ENCODE measurements at places on chromosomes 7 and 10.

GRCh38 chr10:126731610-126731990 is 61.1 kb upstream of the C10orf90 start:
- DNase-seq = no peak

DNA sequence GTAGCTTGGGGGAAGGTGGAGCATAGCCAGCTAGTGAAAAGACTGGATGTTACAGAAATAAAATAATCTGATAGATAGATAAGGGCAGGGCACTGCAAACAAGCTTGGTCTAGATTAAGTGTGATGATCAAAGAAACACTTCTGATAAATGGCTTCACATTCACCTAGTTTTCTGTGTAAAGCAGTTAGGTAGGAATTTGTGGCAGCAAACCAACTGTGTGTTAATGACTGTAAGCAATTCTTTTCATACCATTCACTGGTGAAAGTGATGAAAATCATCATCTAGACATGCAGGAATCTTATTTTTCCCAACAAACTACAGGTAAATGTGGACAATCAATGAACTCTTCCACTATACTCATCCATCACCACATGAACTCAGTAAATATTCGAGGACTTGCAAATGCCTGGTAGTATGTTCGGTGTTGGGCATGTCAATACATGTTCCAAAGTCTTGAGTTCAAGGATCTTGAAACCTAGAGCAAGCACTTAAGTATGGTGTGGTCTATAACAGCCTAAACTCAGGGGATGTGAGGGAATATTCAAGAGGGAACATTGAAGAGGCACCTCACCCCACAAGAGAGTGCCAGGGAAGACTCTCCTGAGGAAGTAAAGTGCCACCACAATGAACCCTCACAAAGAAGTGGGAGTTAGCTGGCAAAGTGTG is 20.5 kb downstream of the PON3 start:
- DNase-seq = no peak

DNA sequence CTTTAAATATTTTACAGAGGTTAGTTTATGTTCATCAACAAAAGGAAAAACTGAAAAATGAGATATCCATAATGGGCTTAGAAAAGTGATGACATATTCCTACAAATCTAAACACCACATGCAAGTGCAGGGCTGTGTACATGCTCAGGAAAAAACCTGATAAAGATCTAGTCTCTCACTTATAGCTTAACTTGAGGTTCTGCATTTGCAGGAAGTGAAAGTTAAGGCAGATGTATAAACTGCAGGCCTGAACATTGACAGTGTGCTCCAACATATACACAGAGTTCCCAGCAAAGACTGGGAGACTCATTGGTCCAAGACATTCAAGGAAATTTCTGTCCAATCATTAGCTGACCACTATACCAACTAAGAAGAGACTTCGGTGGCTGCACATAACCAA is 63.8 kb upstream of the RET start:
- no peak for DNase-seq

DNA sequence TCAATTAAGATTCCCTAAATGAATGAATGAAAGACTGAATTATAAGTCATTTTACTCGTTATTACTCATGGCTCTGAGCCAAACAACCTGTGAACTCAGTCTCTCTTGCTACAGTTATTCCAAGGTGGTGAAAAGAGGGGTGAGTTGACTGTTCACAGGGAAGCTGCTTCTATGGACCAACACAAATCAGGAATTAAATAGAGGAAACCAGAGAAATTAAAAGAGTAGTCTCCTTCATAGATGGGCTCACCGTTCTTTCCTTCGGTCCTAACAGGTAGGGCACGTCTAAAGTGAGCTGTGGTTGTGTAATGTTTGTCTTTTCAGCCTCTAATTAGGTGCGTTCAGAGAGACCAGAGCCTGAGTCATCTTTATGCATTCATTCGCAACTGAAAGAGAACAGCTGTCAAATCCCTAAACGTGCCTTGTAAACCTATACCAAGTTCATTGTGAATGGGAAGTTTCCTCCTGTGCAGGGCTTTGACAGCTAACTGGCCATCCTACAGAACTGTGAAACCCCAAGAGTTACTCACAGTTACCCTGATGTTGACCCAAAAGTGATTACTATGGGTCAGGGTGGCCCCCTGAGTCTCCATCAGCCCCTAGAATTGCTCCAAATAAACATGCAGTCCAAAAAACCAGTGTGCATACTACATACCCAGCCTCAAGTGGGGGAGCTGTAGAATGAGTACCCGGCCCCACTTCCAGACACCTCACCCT is 18.2 kb upstream of the C10orf53 start:
- no peak for DNase-seq

DNA sequence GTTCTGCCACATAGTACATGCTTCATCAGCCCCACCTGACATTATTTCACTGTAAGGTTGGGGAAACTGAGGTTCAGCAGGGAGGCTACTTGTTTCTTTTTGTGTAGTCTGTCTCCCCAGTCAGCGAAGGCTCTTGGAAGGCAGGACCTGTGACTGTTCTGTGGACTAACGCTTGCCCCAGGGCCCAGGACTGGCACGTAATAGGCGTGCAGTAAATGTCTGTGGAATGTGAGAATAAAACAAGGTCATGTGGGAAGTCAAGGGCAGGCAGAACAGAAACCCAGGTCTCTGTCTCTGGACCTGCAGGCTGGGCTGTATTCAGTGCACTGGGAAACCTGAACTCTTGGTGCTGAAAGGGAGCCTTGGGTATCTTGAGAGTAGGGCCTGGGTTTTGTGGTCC is 168.7 kb downstream of the RPS24 start:
- no peak for DNase-seq

- DNase-seq = no peak
Observed at GRCh38 chr10:80081801-80082750, 3.6 kb downstream of the TMEM254 start.

DNA sequence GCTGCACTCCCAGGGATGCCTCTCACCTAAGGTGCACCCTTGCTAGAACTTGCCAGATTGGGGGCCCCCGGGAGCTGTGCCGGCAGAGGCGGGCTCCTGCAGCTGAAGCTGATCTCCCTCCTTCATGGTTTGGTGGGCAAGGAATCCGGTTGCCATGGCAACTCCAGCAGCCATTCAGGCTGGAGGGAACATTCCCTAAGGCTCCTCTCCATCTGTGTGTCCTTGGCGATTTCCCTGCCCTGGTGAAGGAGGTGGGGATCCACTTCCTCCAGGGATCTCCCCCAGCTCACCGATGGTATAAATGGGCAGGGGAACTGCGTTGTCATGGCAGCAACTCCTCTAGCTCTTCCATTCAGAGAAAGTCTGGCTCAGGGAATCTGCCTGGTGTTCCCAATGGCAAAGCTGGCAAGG is 49.6 kb upstream of the GPR158 start:
- DNase-seq = peak; percentile 4

- DNase-seq = peak; percentile 82
Observed at GRCh38 chr7:10802526-10802925, 171.1 kb upstream of the PHF14 start.

DNA sequence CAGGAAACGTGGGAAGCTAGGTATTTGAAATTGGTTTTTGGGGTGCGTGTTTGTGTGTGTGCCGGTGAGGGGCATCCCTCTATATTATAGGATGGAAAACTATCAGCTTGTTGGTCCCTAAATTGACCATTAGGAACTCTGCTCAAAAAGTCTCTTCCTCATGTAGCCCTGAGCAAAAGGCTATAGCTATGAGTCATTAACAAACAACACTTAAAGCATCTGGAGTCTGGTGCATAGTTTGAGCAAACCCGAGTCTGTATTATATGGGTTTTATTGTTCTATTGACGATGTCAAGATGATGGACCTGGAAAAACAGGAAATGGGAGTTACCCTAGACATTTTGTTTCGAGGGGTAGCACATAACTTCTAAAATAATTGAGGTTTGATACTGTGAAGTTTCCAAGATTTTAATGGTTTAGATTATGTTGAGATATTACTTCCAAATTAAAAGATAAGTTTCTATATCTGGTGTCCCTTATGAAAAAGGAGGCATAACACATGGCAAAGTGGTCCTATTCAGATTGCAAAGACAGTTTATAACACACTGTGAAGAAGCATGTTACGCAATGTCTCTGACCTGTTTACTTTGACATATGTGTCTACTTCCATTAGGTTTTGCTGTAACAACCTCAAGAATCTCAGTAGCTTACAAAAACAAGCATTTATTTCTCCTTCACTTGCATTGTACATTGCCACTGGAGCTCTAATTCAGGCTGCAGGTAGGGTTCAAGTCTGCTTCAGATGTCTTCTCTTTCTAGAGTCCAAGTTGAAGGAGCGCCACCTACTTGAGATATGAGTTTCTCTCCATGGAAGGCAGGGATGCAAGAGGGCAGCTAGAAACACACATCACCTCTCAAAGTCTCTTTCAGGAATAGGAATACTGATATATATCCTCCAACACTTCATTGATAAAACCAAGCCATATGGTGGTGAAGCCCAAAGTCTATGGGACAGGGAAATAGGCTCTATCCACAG is 357.7 kb downstream of the PHF14 start:
- DNase-seq = no peak

DNA sequence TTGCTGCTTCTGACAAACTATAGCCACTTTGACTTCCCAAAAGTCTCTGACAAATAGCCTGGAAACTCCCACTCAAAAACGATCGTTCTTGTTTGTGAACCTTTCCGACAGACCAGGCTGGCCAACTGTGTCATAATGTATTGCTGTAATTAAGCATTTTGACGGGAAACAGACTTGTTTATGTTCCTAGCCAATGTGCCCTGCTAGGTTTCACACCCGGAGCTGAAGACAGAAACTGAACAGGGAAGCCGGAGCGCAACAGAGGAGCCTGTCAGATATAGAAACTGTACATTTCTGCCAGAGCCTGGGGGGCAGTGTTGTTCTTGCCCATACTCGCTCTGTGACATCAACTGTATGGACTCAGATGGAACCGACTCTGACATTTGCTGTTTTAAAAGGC is 55.3 kb upstream of the C7orf33 start:
- no peak for DNase-seq
